ENCODE measurements at places on chromosomes 11 and 22. TPM values are rescaled to one million over a fixed set of nuclear protein-coding genes. Genes with fewer than 3 reads are reported as not detected.

The OTOG gene
- not detected for total RNA-seq

DNA sequence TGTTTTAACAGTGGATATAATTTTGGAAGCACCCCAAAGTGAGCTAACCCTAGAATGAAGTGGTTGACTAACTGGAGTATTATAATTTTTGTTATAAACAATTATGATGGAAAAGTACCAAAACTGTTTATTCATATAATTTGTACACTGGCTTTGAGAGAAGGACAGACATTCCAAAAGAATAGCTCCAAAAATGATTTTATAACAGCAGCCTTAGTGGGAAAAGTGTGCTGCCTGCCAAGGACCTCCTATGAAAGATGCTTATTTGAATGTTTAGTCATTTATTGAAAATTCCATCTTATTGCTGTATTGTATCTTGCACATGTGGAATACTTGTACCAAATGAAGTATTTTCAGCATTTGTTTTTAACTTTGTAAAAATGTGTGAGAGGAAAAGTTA is 169.8 kb downstream of the GUCY1A2 start:
- DNase-seq, result no peak

GRCh38 chr11:72431846-72432245 is 2.5 kb downstream of the CLPB start:
- no peak for DNase-seq

The ANO9 gene
- total RNA-seq, result 464 TPM

DNA sequence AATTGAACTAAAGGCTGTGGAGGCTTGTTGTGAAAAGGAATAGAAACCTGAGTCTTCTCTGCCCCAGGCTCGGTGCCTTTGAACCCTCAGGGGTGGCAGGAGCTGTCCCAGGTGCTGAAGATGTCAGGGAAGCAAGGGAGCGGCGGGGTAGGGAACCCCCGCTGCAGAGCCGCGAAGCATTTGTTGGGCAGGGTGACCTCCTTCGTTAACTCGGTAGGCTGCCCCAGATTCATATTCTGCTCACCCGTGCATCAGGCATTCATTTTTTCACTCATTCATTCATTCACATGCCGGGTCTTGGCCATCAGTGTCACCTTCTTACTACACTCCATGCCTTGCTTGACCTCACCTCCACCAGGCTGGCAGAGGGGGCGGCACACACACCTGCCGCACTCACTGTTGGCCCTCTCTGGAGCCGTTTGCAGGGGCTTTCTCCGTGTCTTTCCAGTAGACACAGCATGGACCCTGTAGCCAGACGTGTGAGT is 618.9 kb downstream of the BRD1 start:
- DNase-seq, result no peak

GRCh38 chr11:101931692-101932091 is 15.4 kb upstream of the ANGPTL5 start:
- no peak for DNase-seq

The CDCA5 gene
- total RNA-seq, result 2.6 TPM

DNA sequence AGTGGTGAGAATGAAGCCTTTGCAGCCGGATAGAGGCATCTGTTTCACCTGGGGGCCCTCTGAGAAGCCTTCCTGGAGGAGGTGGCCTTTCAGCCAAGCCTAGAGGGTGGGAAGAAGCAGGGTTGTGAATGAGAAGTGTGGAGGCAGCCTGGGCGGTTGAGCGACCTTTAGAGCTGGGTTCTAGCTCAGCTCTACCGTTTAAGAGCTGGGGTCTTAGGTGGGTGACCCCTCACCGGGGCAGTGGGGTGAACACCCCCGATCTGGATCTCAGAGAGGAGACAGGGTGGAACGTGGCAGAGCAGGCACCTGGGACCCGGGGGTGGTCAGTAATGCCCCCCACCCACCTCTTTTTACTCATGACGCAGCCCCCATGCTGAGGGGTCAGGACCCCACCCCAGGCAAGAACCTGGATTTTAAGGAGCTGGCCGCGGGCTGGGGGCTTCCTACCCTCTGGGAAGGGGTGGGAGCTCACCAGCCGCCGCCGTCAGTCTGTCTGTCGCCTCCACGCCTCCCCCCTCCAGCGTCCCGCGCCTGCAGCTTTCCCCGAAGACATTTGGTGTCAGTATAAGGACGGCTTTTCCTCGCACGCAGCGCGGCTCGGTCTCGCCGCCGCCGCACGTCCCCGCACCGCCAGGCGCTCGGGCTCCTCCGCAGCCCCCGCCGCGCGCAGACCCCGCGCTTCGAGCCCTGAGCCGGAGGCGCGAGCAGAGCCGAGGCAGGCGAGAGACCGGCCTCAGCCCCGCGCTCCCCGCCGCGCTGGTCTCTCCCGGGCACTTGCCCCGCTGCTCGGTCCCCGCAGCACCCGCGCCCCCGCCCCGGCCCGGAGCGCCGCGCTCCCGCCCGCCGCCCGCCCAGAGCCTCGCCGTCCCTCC is 13.3 kb upstream of the CACNA1I start:
- DNase-seq, result no peak
